ENCODE measurements at places on chromosomes 4 and X. TPM values are rescaled to one million over a fixed set of nuclear protein-coding genes. Genes with fewer than 3 reads are reported as not detected.

- no peak for DNase-seq
Observed at GRCh38 chr4:41776466-41776865, 27.9 kb upstream of the PHOX2B start.

- DNase-seq: no peak
Observed at GRCh38 chr4:5192271-5192670, 141.0 kb downstream of the STK32B start.

The FAM53A gene
- polyA plus RNA-seq: 3.0 TPM

GRCh38 chr4:147899512-147899911 lies 167.6 kb downstream of the ARHGAP10 start:
- DNase-seq: no peak

The TRIM75 gene
- polyA plus RNA-seq: not detected

DNA sequence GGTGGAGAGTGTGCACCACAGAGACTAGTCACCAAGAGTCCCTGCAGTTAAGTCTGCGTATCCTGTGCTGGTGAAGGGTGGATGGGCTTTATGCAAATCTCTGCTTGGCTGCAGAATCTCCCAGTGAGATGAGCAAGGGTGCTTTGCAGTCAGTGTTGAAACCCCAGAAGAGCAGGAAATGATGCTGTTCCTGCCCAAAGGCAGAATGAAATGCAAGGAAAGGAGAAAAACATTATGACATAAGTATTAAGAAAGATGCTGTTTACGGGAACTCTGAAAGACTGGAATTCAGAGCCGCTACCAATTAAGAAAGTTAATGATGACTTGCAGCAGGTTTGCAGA lies 25.4 kb upstream of the ACSL1 start:
- no peak for DNase-seq

DNA sequence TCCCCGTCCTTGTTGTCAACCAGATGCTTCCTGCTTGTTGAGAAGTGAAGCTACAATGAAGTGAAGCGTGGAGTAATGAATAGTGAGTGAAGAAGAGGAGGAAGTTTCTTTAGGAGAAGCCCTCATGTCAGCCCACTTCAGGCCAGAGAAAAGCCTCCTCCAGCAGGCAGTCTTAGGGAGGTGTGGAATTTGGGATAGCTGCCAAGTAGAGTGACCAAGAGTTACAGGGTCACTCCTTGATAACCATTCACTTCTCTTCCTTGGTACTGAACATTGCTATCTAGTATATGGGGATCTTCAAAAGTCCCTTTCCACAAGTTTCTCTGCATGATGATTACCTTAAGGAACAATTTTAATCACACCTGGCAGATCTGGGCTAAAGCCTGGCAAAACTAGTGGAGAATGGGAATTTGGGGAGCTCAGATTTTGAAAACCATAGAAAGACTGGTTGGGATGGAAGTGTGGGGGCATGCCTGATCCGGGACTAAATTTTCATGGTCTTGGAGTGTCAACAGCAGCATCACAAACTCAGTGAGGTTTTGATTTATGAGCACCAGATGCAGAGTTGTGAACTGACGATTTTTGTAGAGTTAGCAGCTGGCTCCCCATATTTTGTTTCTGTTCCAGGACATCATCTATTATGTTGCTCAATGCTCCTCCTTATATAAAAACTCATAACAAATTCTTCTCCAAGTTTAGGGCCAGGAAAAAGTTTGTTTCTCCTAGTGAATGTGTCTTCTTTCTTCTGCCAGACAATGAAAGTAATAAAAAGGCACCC lies 53.1 kb downstream of the IGSF1 start:
- DNase-seq: no peak

The CISD2 gene
- 57.1 TPM for polyA plus RNA-seq

The MGAT4D gene
- not detected for polyA plus RNA-seq

The CENPVL1 gene
- 0.40 TPM for polyA plus RNA-seq

The LONRF3 gene
- polyA plus RNA-seq: 1.3 TPM

GRCh38 chr4:76410636-76411035 lies 10.3 kb downstream of the CCDC158 start:
- DNase-seq: no peak

All from left renal cortex interstitium (tissue), 4 donors.